ENCODE measurements at places on chromosomes 2 and 18.

- no peak for DNase-seq
These were observed 226.3 kb upstream of the HDAC4 start for GRCh38 chr2:239626961-239627592.

GRCh38 chr2:197668296-197668695 lies 7.1 kb downstream of the RFTN2 start:
- DNase-seq: no peak

DNA sequence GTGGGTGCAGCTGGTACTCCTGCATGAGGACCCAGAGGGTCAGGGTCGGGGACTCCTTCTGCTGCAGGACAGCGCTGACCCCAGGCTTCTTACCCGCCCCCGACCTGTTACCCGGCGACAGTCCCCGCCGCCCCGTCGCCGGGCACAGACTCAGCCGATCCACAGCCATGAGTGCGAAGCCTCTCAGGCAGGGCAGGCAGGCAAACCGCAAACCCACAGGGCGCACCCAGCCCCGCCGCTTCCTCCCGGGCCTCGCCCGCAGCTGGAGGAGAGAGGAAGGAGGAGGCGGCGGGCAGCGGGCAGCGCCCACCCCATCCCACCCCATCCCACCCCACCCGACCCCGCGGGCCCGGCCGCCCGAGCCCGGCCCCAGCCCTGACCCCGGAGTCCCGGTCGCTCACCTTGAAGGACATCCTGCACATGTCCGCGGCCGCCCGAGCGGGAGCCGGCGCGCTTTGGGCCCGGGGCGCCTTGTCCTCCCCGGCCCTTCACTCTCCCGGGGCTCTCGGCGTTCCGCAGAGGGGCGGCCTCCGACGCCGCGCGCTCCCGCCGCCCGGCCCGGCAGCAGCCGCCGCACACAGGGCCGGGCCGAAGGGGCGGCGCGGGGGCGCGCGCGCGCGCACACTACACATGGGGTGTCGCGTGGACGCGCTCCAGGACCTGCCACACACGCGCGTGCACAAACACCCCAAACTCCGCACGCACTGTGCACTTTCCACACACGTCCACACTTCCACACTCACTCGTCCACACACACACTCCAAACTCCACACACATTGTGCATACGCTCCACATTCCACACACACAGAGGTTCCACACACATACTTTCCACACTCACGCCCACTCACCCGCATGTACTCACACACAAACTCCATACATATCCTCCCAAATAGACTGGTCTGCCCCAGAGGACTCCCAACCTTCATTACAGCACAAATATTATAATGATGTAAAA lies at the start of gene ANKRD29:
ANKRD29 (minus strand) TSS at position 603 of the 955 bp plus-strand sequence; CDS start at position 422, 181 bp downstream.
- DNase-seq: peak; percentile 73

DNA sequence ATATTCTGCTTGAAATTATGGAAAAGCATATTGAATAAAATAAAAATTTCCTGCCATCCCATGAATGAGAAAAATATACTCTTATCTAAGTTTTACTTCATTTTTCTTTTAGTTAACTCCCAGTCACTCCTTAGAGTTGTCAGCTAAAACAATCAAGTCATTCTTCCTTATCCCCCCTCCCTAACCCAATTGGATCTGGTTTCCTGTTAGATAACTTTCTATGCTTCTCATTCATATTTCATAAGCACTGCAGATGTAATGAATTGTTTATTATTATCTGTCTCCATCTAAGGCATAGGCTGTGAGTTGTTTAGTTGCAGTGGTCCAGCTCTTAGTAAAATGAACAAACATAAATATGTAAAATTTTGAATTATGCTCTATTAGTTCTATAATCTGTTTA lies 244.0 kb upstream of the GCFC2 start:
- DNase-seq: no peak

GRCh38 chr2:178513876-178514275 lies 33.6 kb downstream of the PLEKHA3 start:
- DNase-seq: no peak

DNA sequence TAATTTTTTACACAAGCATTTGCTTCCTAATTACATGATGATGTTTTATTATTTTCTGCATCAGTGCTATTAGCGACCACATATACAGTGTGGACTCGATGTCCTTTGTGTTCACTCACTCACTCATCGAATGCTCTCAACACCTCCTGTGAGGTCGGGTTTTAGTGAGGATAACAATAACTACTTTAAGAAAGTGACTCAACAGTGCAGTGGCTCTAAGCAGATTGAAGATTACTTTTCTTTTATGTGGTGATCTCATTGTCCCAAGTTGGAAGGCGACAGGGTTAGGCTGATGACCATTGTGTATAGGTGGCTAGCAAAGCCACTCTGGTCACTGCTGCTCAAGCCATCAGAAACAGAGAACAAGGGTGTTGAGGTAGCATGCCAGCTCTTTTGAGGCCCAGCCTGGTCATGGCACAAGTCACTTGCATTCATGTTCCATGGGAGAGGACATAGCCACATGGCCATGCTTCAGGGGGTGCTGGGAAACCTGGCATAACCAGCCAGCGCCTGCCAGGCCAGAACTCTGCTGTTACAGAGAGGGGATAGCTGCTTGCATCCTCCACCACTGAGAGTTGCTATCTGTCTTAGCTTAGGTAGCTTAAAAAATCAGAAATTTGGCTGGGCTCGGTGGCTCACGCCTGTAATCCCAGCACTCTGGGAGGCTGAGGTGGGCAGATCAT lies 60.4 kb downstream of the PDCL3 start:
- no peak for DNase-seq

DNA sequence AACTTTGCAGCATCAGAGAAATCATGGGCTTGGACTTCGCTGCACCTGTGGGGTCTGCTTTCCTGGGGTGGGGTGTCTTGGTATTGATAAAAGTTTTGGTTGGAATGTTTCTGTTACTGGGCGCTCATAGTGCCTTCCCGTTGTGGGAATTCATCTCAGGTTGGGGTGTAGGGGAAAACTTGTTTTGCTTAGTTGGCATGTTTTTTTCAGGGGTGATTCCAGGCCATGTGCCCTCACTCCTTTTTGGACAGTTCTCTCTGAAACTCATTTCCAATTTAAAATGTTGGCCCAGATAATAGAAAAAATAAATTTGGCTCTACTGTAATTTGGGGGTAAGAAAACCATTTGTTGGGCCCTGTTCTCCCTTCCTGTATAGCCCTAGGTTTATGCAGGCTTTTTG lies 1.5 kb downstream of the LTBP1 start:
- DNase-seq: no peak

DNA sequence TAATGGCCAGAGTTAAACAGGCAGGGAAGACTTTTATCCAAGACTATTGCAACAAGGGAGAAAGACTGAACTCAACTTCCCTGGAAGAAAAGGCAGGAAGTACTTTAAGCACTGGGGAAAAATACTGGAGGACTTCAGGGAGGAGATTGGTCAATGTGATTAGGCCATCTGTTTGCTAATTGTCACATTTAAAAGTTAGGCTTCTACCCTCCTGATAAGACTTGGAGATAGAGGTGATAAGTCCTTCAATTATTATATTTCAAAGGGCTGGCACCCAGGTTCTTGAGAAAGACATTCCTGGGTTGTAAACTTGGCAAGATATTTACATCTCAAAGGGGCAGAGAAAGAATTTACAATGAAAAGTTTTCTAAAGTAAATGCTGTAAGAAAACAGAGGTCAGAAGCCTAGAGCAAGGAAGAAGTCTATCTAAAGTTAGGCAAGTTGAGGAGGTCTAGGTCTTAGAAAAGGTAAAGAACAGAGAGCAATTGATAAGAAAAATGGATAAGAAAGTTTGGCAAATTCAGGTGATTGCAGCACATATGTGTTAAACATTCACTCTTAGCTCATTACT lies 48.4 kb downstream of the DTNA start:
- no peak for DNase-seq

DNA sequence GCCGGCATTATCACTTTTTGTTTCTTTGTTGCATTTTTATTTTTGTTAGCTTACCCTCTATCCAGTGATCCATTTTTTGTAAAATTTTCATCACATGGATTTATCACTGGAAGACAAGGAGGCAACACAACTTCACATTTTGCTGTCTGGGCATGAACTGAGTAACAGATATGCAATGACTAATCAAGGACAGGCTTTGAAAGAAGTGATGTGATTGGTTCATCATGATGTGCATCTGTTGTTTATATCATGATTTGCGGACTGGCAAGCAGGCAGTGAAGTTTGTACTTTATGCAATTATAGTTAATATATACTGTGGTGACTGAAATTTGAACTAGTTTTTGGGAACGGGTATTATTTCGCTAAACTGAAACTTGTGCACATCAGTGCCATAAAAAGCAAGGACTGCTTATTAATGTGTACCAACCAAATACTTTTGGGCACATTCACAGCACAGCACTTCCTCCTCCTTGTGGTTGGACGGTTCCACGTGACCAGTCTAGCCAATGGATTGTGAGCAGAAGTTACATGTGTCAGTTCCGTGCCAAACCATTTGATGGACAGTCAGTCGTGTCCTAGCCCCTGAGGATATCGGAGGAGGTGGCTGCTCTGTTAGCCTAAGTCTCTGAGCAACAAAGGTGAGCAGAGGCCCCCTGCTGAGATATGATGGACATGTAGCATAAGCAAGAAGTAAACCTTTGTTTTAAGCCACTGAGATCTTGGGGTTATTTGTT lies 201.4 kb upstream of the SIX2 start:
- DNase-seq: no peak

DNA sequence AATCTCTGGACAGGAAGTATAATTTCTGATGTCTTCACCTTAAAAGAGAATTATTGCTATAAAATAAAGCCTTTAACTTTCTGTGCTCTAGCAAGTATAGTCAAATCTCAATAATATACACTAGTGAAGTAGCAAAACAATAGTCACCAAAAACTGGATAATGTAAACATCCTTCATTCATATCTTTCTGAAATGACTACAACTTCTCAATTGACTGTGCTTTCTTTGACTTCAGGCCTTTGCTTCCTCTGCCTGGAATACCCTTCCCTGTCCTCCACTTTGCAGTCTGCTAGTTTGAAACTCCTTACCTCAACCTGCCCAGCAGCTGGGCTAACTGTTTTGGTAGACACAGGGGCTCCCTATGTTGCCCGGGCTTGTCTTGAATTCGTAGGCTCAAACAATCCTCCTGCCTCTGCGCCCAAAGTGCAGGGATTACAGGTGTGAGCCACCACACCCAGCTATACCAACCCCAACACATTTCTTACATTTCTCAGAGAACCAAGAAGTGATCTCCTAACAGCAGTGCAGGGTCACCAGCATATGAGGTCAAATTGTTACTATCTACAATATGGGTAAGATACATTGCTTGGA lies 6.6 kb upstream of the PCBP1 start:
- no peak for DNase-seq

DNA sequence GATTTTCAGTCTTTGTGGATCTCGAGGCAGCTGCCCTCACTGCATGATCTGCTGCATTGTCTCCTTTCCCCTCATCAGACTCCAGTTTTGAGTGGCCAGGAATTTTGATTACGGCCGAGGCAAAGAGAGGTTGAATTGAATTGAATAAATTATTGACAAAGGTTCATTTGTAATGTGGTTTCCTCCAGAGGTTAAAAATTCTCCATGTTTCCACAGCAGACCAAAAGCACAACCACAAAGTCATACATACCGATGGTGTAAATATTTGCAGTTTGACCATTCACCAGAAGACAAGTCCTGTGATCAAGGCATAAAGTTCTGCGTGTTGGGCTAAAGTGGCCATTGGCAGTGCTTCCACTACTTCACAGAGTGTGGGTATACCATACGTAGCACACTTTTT lies 343.8 kb upstream of the MYT1L start:
- no peak for DNase-seq

GRCh38 chr2:21763501-21763900 lies 639.7 kb downstream of the TDRD15 start:
- DNase-seq: no peak

- no peak for DNase-seq
These were observed 18.6 kb upstream of the ONECUT2 start for GRCh38 chr18:57416542-57416941.

- peak; percentile 51 for DNase-seq
These were observed 216.5 kb downstream of the CDCA7 start for GRCh38 chr2:173571021-173571821.

- DNase-seq: peak; percentile 30
These were observed 298.3 kb downstream of the TDRD15 start for GRCh38 chr2:21422050-21422449.

All from eye (tissue), 1 donor.